Cardiac muscle cell (in vitro differentiated cells and primary cell): ENCODE measurements at places on chromosomes 5 and 9.
A peak's percentile ranks its signal among the peaks of the same experiment; 100 is the strongest.

DNA sequence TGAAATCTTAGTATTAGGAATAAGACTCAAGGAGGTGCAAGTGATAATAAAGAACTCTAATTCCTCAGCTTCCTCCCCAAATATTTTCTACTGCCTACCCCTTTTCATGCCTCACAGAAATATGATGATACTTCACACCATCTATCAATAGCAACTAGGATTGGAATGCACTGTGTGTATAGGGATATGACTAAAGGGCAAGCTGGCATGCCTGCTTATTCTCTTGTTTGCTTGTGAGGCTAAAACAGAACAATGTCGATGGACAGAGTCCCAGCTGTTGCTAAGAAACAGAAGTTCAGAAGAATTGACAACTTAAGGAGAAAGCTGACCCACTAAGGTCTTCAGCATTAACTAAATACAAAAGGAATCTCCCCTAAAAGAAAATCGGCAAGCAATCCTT is 9.7 kb upstream of the CHD1 start:
- peak; percentile 44 for DNase-seq

DNA sequence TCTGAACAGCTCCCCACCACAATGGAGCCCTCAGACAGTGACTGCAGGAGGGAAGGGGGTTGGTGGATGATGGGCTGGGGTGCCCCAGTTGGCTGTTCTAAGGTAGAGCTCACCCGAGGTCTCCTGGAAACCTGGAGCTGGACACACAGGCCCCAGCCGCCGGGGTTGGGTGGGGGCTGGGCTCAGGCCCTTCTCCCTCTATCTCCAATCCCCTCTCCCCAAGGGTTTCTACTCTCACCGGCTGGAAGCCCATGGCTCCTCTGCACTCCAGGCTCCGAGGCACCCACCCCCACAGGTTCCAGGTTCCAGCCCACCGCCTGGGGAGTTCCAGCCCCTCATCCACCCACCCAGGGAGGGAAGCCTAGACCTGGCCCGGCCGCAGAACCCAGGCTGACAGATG is 766 bp downstream of the NR5A1 start:
- DNase-seq = no peak

GRCh38 chr5:62731022-62731421 is 152.4 kb downstream of the LRRC70 start:
- no peak for DNase-seq

GRCh38 chr5:168434746-168435321 is 51.4 kb upstream of the RARS1 start:
- DNase-seq = no peak

DNA sequence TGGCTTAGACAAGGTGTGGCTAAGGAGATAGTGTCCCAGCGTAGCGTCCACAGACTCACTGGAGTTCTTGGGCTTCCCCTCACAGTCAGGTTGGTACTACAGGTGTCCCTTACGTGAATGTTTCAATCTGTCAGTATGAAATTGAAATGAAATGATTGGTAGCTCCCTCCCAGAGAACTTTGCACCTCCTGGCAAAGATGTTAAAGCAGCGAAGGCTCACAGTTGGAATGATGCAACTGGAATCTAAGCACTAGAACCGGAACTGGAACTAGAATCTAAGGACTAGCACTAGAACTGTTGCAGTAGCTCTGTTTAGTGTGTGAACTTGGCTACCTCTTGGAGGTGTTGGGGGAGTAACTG is 1.1 kb downstream of the SLC31A1 start:
- peak; percentile 51 for DNase-seq

DNA sequence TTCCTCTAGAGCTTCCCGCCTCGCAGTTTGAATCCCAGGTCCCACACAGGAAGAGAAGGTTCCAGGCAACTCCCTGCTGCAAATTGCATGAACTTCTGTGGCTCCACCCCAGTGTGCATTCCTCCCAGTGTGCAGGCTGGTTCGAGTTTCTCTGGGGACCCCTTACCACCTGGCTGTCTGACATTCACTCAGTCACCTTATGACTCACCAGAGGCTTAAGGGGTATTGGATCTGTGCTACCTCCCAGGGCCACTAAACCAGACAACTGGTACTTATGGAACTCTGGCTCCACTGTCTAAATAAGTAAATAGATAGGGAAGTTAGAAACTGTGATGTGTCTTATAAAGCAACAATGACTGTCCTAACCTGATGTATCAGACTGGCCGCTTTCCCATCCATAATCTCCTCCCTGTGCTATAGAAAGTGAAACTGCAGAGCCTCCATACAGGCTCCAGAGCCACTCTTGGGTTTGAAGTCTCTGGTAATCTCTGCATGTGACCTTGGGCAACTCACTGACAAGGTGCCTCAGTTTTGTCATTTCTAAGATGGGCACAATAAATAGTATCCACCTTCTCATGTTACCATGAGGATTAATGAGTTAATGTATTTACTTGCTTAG is 720.6 kb downstream of the SEMA5A start:
- no peak for DNase-seq

- no peak for DNase-seq
These were observed 72.7 kb downstream of the NTRK2 start for GRCh38 chr9:84742261-84742660.

GRCh38 chr5:7244208-7244607 is 151.7 kb upstream of the ADCY2 start:
- DNase-seq = no peak

GRCh38 chr9:79233542-79233941 is 338.2 kb upstream of the TLE4 start:
- DNase-seq = peak; percentile 77

- DNase-seq = no peak
These were observed 176.0 kb downstream of the HMHB1 start for GRCh38 chr5:143987751-143988560.

DNA sequence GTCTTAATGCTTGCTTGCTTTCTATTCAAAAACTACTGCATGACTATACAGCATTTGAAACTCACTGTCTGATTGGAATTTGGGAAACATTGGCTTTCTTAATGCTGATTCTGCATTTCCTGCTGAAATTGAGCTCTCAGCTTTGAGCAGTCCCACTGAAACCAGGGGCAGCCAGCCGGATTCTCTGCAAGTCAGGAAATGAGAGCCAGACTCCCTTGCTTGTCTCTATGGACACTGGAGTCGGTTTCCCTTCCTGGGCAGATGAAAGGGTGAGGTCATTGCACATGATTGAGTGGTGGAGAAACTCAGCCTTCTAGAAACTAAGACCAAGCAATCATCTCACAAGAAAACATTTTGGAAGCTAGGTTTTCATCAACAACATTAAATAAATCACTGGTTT is 119.7 kb upstream of the SPATA31C2 start:
- DNase-seq = peak; percentile 17

- DNase-seq = no peak
These were observed 291.4 kb downstream of the ARHGEF28 start for GRCh38 chr5:73917433-73917832.

DNA sequence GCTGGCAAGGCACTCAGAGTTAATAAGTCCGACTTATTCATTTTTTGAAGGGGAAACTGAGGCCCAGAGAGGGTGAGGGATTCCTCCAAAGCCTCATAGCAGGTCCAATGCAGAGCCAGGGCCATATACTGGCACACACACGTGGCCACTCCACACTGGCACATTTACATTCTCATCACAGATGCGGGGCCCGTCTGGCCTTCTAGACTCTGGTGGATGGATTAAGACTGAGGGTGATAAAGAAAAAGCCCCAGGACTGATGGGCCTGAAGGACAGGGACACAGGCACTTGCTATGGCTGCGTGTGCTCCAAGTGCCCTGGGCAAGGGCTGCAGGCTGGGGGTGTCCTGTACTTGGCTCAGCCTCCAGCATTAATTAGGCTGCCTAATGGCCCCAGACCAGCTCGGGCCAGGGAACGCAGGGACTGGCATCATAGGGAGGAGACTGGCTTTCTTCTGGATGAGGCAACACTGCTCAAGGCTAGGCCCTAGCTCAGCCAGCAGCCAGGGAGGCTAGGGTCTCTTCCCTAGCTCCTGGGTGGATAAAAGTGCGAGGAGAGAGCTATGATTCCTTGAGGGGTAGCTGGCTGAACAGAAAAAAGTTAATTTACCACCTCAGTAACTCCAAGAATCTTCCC is 28.5 kb upstream of the CSF1R start:
- no peak for DNase-seq

DNA sequence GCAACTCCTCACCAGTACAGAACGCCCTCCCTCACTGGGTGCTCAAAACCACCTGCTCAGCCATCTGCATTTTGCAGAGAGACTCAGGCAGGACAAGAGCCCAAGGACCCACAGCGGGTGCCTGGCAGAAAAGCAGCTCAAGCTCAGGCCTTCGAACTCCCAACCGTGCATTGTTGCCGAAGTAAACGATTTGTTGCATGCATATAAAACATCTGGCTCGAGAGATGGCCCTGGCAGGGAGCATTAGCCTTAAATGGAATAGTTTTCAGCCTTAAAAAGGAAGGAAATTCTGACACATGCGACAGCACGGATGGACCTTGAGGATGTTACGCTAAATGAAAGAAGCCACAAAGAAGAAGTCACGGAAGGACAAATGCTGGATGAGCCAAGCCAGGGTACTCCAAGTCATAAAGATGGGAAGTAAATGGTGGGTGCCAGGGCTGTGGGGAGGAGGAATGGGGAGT is 160.4 kb upstream of the PHYKPL start:
- no peak for DNase-seq

- DNase-seq = no peak
These were observed 3.8 kb upstream of the IQGAP2 start for GRCh38 chr5:76399268-76399667.
